ENCODE measurements at places on chromosomes 5 and 9.

DNA sequence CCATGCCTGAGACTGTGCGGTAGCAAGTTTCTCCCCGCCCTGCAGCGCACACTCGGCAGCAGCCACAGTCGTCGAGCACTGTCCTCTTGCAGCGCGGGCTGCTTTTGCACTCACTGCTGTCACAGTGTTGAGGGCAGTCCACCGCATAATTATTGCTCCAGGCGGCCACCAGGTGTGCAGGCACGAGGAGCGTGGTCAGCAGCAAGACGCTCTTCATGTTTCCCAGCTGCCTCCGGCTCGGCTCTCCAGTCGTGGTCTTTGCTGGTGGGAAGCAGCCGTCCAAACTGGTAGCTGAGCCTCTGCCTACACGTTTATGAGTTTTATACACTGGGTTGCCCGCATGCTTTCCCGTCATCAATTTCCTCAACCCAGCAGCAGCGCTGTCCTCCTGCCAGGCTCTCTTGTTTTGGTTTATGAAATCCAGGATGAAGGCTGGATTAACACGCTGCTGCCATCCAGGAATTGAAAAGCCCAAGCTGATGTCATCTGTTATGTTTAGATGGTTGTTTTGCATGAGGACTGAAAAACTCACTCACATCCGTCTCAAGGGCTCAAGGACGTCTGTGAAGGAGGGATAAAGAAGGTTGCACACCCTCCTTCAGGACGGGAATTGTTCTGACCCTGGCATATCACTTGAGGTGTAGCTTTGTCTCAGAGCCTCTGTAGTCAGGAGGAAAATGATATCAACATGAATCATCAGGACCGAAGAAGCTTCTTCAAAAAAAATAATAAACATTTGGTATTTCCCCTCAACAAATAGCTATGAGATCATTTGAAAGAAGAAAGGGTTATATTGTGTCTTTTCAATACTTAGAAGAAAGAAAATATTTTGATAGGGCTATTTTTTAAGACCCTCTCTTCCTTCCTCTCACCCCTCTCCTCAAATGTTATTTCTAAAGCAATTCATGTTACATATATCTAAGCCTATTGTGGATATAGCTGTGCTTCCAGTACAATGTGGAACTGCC lies at the start of gene ESM1:
Gene ESM1 (minus strand): TSS at position 293 of the 968 bp plus-strand sequence. CDS start 76 bp downstream, at position 217.
- DNase-seq = no peak

GRCh38 chr5:109247986-109248385 lies 161.8 kb downstream of the PJA2 start:
- no peak for DNase-seq

GRCh38 chr5:107518190-107518589 lies 152.5 kb downstream of the EFNA5 start:
- DNase-seq = no peak

GRCh38 chr9:14438232-14439021 lies 124.5 kb upstream of the NFIB start:
- DNase-seq = no peak

- DNase-seq = no peak
These were observed 905 bp downstream of the CDK9 start for GRCh38 chr9:127786773-127787104.

DNA sequence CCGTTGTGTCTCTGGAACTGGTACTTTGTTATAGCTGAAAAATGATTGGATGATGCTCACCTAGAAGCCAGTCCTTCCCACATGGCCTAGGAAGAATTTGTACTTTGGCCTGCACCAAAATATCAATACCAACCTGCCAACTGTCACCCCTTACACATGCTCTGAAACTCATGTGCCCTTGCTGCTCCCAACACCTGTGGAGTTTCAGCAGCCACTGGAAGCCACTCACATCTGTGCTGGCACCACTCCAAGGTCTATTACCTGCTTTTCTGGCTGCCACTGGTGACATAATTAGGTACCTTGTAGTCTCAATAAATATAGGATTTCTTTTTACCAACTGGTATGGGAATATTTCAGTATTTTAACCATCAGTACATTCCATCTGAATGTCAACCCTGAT lies 363.6 kb downstream of the SH3GL2 start:
- DNase-seq = no peak
